Left forelimb (tissue), 1 donor: ENCODE measurements at places on chromosomes 13 and 19.

- DNase-seq: no peak
Observed at GRCh38 chr19:19039901-19040300, 6.5 kb downstream of the ARMC6 start.

DNA sequence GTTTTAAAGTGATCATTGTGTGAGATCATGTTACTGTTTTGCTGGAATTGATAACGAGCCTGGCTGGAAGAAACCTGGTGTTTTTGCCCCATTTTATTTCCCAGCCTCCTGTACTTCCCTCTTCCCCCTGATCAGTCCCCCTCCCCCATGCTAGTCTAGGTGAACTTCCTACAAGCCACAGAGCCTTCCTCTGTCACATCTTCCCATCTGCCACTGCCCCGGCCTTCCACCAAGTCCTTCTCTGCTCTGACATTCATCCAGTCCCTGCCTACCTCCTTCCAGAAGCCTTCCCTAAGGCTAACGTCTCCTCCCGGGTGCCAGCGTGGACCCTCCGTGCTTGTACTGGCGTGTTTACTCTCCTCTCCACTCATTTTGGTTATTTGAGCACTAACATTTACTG, 14.3 kb downstream of the FARP1 start:
- DNase-seq: no peak

GRCh38 chr13:78478183-78478582, 125.2 kb downstream of the POU4F1 start:
- DNase-seq: no peak

DNA sequence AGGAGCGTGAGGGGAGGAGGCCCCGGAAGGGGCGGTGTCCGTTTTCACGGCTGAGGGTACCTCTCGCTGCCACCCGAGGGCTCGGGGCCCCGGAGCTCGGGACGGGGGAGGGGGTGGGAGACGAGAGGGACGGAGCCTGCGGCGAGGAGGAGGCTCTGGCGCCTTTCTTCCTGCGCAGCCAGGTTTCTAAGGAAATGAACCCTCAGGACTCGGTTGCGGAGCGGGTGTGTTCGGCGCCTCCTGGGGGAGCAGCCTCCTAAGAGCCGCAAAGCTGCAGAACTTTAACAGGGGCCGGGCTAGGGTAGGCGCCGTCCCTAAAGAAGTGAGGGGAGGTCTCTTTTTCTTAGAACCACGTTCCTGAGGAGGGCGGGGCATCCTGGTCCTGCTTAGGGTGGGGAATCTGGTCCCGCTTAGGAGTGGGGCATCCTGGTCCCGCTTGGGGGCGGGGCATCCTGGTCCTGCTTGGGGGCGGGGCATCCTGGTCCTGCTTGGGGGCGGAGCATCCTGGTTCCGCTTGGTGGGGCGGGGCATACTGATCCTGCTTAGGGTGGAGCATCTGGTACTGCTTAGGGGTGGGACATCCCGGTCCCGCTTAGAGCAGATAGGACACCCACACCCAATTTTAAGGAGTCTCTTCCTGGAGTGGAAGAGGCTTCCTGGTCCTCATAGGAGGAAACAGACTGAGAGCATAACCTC, 6.2 kb downstream of the SYT5 start:
- DNase-seq: no peak

- DNase-seq: no peak
Observed at GRCh38 chr13:111286749-111287148, 33.7 kb upstream of the TEX29 start.

- no peak for DNase-seq
Observed at GRCh38 chr13:94249512-94249911, 230.0 kb downstream of the DCT start.

- no peak for DNase-seq
Observed at GRCh38 chr19:56314018-56314380, 640 bp downstream of the ZSCAN5A start.

DNA sequence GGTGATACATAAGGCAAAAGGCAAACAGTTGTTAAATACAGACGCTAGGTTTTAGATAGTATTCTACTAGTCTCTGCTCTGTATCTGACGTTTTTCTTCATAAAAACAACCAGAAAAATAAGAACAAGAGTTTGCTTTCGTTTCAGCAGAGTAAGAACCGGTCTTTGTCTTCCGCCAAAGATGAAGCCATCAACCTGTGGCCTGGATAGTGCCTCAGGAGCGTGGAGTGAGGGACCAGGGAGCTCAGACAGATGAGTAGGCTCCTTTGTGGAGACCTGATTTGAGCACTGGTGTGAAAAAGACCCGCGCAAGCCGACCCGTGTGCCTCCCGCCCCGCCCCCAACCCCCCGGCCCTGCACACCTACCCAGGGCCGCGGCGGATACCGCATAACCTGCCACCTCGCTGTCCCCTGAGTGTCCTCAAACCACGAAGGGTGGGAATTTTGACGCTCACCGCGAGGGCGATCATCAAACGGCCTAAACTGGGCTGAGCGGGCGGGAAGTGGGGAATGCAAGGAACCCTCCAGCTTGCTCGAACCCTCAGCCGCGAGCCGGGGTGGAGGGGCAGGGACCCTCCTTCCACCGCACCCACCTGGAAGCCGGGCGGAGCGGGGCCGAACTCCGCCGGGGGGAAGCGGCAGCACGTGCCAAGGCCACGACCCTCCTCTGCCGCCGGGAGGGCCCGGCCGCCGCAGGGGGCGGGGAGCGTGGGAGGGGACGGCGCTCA, 866 bp upstream of the LMO7 start:
- peak; percentile 67 for DNase-seq

GRCh38 chr19:7873304-7874075, 700 bp downstream of the PRR36 start:
- peak; percentile 65 for DNase-seq

- DNase-seq: no peak
Observed at GRCh38 chr19:39335168-39335548, 685 bp downstream of the GMFG start.

GRCh38 chr13:94590744-94591143, 5.2 kb downstream of the TGDS start:
- no peak for DNase-seq

GRCh38 chr19:34838753-34839431, 65.9 kb upstream of the ZNF599 start:
- no peak for DNase-seq

DNA sequence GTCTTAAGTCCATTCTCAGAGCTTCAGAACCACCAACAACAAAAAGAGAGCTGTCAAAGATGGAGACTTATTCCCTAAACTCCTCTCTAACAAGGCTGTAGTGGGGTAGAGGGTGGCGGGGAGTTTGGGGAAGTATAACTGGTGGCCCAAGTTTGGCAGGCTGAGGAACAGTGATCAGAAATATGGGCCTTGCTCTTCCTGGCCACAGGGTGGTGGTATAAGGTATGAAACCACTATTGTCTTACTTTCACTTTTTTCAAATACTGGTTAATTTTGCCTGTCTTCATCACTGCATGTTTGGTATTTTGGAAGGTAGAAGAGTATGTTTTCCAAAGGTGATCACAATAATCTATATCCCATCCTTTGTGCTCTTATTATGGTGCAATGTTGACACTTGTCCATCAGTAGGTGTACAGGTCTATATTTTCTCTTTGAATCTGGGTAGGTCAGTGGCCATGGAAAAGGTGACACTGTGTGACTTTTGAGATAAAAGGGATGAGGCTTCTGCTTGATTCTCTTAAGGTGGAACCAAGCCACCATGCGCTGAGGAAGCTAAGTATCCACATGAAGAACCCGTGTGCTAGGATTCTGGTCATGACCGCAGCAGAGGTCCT, 23.2 kb upstream of the GPC5 start:
- no peak for DNase-seq

- DNase-seq: no peak
Observed at GRCh38 chr13:96141032-96141431, 51.1 kb downstream of the HS6ST3 start.

DNA sequence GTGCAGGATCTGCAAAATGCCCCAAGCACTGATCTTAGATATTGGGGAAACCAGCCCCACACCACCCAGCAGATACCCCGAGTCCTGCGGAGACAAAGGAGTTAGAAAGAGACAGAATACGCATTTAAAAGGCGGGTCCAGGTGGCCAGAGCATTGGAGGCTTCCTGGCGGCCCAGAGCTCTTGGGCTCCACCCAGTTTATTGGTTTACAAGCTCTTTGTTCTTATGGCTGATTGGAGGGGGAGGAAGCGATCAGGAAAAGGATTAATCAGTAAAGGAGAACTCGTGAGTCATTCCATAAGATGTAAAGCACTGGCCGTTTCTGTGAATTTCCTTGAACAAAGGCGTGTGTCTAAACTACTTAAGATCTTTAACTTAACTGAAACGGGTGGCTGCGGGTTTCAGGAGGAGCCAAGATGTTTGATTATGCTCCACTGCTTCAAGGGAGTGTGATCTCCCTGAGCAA, 926 bp downstream of the ZNF587 start:
- DNase-seq: no peak

DNA sequence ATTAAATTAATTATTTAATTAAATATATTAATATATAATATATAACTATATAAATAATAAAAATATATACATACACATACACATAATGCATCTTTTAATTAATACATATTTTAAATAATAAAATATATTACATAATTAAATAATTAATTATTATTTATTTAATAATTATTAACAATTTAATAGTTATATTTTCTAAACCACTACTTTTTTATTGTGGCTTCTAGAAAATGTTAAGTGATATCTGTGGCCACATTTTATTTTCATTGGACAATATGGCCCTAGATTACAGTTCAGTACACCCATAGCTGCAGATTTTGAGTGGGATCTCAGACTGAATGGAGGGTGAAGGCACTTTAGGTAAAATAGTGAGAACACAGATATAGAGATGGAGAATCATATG, 335.7 kb downstream of the NALCN start:
- no peak for DNase-seq

DNA sequence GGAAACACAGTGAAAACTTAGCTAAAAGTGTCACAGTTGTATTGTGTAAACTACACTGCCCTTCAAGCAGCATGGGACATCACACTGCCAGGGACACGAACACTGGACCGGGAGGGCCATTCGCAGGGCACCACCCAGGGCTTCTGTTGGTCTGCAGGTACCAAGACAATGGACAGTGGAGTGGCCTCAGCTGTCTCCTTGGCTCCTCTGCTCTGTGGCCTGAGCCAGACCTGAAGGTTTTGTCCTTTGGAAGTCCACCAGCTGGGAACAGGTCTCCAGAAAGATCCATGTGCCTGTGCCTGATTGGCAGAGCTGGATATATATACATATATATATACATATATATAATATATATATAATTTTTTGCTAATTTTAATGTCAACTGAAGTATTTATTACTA, 149.8 kb downstream of the ZNF536 start:
- no peak for DNase-seq

DNA sequence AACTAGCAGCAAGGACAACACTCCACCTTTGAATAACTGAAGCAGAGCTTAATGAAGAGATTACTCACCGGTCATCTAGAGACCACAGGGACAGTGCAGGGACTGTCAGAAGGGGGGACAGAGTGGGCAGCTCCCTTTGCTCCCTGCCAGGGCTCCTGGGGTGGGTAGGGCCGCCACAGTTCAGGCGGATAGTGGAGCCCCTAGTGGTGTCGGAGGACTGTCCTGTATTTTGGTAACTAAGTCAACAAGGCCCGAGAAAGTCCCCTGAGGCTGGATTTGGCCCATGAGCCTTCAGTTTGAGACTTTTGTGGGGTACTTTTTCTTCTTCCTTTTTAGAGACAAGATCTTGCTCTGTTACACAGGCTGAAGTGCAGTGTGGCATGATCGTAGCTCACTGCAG, 44.6 kb downstream of the GJA3 start:
- DNase-seq: no peak

DNA sequence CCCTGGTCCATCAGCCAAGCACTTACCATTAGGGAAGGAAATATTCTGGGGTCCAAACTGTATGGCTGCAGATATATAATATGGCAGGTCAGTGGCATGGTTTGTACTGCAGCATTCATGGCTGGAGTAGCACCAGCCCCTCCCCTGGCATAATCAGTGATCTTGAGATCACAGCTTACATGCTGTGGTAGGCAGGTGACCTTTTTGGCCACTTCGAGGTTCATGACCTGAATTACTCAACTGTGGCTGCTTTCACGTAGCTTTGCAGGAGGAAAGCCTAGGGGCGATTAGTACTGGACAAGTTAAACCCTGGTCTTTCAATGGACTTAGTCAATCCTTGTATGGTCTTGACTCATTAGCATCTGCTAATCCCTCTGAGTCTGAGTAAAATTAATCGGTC, 169.8 kb downstream of the SPRY2 start:
- no peak for DNase-seq

DNA sequence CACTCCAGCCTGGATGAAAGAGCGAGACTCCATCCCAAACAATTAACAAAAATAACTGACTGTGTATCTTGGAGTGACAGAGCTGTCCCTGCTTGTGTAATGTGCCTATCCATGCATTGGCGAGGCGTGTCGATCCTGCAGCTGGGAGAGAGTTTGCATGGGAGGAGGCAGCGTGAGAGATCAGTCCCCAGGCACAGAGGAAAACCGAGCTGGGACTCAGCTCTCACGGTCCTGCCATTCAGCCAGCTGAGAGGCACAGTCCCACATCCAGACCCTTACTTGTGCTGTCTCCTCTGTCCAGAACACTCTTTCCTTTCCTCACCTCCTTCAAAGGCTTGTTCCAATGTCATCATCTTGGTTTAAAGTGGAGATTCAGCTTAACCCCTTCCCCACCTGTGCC, 11.9 kb upstream of the SULT2B1 start:
- DNase-seq: no peak

- no peak for DNase-seq
Observed at GRCh38 chr19:16435999-16436650, 35.6 kb downstream of the EPS15L1 start.
